ENCODE measurements at places on chromosomes 5 and 9.

GRCh38 chr5:6059137-6059800, 319.1 kb downstream of the MED10 start:
- DNase-seq: no peak

DNA sequence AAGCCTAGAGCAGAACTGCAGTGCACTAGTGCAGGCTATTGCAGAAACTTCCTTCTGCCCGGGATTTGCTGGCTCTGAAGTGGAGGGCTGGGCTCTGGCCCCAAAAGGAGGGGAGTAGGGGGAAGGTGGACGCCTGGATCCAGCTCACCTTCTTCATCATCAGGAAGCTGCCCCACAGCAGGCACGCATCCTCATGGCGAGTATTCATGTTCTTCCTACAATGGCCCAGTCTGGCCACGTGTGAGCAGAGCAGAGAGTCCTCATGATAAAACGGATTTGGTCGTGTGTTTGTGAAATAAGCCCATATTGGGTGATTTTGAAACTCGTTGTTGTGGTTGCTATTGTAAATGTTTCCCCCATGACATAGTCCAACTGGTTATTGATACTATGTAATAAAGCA, 8.2 kb upstream of the GLIPR2 start:
- no peak for DNase-seq

DNA sequence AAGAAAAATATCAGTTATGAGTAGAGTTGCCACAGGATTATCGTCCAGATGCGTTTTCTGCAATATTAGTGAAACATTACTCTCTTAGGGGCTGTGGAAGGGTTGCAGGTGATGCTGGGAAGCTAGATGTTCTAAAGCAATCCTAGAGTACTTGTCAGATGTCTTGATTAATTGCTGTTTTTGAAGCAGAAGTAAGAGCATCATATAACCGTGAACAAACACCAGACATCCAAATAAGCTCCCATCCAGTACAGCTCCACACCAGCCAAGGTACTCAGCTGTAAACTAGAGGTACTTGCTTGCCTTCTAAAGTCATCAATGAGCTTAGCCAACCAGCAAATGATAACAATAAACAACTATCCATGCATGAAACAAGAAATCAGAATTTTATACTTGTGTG, 131.1 kb downstream of the ST8SIA4 start:
- DNase-seq: no peak

- no peak for DNase-seq
Observed at GRCh38 chr5:55829956-55830355, 21.2 kb upstream of the IL31RA start.

DNA sequence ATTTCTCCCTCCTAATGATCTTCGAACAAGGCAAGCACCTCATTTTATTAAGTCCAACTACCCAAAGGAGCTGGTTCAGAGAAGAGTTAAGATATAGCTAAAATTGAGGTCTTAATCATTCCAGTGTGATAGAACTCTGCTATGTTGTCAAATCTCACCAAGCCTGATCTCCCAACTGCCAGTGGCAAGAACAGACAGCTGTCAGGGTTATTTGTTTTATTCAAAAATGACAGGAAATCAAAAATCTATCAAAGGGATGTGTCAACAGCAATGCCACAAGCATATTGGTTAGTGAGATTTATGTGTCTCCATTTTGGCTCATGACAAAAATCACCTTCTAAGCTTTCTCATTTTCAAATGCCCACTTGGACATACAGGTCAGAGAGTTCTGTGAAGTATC, 74.5 kb downstream of the PRELID2 start:
- DNase-seq: no peak

DNA sequence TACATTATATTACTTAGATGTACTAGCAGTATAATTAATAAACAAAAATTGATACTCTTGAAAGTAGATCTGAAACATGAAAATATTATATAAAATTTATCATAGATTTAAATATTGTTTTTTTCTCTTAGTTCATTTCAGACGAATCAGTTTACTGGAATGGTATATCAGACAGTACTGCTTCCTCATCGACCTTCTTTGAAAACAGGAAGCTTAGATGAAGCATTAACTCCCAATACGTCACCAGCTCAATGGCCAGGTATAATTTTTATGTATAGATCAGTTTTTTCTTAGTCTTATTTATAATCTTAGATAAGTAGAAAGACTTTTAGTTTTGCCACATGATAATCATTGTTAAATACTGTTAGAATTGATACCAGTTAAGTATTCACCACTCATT, 106.3 kb downstream of the DMXL1 start:
- no peak for DNase-seq

DNA sequence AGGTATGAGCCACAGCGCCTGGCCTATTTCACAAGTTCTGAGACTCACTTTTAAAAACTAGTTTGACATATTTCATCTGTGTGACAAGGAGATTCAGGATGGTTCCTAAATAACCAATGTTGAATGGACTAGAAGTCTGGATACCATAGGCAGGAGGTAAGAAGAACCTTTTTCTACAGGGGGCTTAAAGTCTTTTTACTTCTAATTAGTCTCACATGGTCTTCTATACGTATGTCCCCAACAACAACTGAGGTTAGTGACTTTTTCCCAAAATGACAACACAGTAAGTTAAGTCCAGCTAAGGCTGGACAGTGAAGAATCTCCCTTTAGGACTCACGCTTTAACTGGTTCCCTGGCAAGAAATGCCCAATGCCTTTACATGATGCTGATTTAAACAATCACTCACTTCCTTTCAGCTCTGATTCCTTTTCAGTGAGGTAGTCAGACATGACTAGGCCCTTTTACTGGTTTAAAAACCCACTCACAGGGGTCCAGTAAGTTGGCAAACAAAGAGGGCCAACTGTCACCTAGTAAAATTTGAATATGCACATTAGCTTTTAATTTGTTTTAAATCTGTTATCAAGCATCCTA, 12.1 kb upstream of the HAUS6 start:
- no peak for DNase-seq

GRCh38 chr5:173574983-173575382, 41.5 kb downstream of the BOD1 start:
- DNase-seq: no peak

DNA sequence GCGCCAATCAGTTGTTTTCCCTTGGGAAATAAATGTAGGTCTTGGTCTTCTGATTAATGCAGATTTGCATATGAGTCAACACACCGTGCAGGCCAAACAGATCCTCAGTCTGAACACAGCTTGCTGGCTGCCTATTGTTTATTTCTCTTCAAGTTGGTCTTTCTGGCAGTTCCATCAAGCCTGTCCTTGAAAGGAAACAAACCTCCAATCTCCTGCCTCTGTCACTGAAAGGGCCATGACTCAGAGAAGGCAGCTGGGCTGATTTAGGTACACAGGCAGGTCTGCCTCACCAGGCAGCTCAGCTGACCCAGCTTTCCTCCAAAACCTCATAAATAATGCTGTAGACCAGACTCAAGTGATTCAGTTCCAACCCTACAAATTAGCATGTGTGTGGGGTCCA, 175.9 kb downstream of the MAN2A1 start:
- DNase-seq: no peak

DNA sequence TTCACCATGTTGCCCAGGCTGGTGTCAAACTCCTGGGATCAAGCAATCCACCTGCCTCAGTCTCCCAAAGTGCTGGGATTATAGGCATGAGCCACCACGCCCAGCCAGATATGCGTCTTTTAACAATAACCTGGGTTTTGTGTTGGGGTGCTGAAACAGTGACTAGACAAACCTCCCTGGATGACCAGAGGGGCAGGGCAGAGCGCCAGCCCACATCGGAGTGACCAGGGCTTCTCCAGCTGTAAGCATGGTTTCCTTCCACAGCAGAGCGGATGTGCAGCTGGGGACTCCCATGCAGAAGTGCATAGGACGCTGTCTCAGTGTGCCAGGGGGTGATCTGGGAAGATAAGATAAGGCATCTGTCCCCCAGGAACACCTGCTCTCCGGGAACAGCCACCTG, 244.9 kb downstream of the IRX2 start:
- DNase-seq: no peak

DNA sequence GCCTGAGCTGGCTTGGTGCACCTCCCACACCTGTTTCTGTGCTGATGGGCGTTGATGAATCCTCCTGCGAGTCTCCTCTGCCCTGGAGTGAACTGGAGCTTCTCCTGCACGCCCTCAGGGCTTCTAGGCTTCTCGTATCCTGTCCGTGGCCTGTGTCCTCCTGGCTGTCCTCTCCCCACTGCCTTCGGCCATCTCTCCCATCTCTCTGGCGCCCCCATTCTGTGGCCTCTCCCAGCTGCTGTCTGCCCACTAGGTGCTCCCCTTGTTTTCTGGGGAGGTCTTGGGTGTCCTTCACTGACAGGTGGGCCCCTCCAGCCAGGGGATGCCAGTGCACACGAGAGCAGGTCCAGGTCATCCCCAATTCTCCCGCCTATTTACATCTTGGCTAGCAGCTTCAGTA, 28.8 kb downstream of the AHRR start:
- no peak for DNase-seq

DNA sequence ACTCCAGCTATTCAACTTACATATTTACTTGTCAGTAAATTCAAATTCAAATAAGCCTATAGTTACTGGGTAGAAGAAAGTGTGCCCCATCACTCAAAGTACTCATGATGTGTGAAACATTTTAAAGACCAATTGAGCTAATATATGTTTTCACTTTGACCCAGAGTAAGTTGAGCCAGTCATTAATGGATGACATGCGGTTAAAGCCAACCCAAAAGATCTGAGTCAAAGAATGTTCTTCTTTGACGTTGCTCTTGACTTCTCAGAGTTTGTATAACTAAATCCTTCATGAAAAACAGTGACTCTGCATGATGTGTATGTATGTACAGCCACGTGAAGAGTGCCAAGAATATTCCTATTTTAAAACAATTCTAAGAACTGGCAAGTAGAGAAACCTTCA, 237.4 kb downstream of the NR2F1-AS1 start:
- DNase-seq: no peak

GRCh38 chr9:13841746-13842462, 472.0 kb downstream of the NFIB start:
- no peak for DNase-seq

DNA sequence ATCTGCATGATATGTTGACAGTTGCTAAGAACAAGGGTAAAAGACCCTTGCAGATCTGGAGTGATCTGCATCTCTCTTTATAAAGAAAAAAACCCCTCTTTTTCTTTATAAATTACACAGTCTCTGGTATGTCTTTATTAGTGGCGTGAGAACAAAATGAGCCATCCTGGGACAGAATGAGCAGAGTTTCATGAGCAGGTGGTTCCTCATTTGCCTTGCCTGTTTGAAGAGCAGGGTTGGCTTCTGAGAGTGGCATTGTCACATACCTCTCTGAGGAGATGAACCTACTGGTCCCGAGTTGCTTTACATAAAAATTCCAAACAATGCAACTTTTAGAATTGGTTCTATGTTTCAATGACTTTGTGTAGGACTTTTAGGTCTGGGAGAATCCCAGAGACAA, 94.3 kb downstream of the INSYN2B start:
- DNase-seq: no peak
